ENCODE measurements at places on chromosomes 1 and 21.
A peak's percentile ranks its signal among the peaks of the same experiment; 100 is the strongest.

DNA sequence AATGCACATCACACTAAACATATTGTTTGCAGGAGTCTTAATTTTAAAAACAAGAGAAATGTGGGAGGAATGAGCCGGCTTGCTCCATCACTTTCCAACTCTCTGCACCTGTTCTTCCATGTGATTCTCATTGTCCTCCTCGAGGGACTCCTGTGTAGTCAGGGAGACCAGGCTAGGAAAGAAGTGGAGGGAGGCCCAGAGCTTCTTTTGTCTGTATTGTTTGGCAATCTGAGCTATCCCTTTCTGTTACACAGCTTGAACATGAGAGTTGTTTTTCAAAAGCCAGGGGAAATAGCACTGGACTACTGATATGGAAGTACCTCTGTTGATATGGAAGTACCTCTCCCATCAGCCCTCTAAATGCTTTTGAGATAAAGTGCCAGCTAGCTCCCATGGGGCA is 18.8 kb upstream of the LRRC8D start:
- DNase-seq, result no peak

DNA sequence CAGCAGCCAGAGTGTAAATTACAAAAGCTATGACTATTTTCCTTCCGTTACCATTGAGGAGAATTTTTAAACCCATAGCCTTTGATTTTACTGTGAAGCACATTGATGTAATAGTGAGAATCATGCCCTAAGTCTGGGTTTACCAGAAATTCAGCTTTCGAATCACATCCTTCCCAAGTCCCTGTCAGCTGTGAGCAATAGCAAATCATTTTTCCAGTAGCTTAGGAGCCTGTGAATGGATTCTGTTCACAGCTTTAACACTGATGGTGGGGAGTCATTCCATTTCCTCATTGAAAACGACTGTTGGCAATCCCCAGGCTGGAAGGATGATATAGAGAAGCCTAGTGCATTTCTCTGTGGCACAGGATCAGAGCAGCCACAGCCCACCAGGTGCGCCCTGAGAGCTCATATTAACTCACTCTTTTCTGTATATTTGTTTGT is 82.2 kb upstream of the C1orf105 start:
- DNase-seq, result no peak

- no peak for DNase-seq
Observed at GRCh38 chr1:192766876-192767275, 42.0 kb upstream of the RGS2 start.

DNA sequence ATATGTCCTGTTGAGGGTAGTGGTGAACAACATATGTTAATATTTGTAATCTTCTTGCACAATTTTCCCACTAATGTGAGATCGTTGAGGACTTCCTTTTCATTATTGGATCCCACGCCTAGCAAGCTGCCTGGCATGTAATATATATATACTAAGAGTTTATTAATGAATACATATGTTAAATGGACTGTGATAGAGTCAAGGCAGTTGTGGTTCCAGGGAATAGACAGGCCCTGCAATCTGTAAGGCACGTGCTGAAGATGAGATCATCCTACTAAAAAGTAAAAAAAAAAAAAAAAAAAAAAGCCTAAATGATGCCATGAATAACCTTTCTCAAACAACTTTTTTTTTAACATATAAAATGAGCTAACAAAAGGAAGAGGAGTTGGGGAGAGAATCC is 28.9 kb downstream of the PLPPR5 start:
- DNase-seq, result no peak

- DNase-seq, result no peak
Observed at GRCh38 chr1:211621447-211622198, 42.7 kb upstream of the SLC30A1 start.

GRCh38 chr1:64295561-64295960 is 92.1 kb downstream of the UBE2U start:
- DNase-seq, result no peak

GRCh38 chr1:167905182-167905581 is 8.8 kb downstream of the ADCY10 start:
- DNase-seq, result no peak

DNA sequence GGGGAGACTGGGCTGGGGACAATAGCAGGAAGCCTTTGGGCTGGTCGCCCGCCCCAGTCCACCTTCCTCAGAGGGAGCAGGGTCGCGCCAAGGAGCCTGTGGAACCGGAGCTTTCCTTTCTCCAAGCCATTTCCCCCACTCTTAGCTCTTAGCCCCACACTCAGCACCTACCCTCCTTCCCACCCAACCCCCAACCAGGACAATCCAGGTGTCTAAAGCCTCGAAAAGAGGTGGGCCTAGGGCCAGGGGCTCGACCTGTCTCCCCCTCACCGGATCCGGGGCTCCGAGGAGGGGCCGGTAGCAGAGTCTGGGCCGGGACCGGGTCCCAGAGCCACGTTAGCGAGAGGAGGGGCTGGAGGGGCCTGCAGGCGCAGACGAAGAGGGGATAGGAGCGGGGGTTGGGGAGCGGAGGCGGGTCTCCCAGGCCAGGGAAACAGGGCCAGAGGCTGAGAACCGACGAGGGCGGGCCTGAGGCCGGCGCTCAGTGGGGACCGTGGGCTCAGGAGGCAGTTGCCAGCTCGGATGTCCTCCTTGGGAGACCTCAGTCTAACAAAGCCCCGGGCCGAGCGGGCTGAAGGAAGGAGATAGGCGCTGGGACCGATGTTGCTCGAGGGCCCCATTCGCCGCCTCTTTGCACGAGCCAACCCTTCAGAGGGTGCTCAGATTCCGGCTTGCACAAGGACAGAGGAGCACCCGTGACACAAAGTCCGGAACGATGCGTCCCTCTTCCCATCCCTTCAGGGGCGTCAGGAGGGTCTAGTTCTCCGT is 943 bp downstream of the SEMA6C start:
- DNase-seq, result peak; percentile 45

DNA sequence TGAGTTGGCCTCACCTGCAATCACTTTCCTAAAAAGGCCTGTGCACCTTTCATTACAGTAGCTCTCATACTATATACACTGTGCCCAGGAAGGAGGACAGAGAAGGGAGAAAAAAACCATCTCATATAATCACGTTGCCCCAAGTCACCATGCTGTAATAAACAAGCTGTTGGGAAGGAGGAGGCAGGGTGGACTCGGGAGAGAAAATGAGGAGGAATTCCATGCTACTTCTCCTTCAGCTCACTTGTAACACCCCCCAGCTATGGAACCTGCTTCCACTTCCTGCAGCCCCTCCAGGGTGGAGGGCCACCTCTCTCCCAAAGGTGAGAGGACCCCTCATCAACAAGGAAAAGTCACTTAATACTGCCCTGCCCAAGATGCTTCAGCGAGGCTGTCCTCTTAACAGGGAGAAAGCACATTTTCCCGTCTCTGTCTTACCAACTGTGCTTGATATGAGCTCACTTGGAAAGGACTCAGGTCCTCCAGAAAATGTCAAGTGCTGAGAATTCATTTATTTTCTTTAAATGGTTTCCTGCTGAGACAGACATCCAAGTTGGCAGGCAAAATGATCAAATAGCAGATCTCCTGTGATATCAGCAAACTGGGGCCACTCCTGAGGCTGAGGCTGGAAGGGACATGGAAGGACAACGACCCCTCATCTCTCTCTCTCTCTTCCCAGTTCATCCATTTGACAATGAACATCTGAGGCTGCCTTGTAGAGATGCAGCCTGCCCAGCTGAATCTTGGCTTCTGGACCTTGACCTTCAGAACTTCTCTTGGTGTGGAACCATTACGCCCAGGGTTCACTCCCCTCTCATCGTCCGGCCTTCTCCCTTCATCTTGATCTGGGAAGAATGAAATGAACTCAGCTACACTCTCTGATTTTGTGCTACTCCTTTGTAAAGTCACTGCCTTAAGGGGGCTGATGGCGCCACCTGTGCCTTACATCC is 54.0 kb downstream of the CAPN9 start:
- DNase-seq, result no peak

- no peak for DNase-seq
Observed at GRCh38 chr1:153354515-153355193, 3.0 kb upstream of the S100A9 start.

- no peak for DNase-seq
Observed at GRCh38 chr1:6603915-6604558, 1.4 kb upstream of the KLHL21 start.

DNA sequence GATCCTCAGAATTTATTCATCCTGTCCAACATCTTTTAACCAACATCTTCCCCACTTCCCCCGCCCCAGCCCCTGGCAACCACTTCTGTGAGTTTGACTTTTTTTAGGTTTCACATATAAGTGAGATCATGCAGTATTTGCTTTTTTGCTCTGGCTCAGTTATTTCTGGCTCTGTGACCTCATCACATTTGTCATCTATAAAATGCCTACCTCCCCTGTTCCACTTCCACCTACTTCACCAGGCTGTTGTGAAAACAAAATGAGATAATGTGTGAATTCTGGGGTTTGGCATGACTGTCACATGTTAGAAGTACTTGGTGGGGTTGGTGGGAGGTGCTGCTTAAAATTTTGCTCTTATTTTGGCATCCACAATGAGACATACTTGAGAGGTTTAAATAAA is 18.4 kb downstream of the HHAT start:
- DNase-seq, result no peak

DNA sequence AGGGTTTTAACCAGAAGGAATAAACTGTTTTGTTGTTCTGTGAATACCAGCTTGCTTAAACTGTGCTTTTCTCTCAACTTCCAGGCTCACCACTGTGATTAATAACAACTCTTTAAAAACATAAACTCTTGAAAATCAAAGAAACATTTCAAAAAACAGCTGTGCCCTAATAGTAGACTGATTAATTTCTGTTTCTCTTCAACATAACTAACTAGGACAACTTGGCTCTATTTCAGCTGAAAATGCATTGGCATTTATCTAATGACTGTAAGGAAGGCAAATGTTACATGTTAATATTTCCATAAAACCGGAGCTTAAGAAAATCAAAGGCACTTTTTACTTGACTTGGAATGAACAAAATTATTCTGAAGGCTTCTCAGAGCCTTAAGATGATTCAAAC is 656.1 kb upstream of the NEGR1 start:
- DNase-seq, result no peak

- DNase-seq, result no peak
Observed at GRCh38 chr1:53276153-53276901, 38.0 kb upstream of the MAGOH start.

Data from glutamatergic neuron (in vitro differentiated cells).